NCI-H1436 treated with DMSO at 0.1 percent for 48 hours (cell line): ENCODE measurements at places on chromosomes 2 and 18.

DNA sequence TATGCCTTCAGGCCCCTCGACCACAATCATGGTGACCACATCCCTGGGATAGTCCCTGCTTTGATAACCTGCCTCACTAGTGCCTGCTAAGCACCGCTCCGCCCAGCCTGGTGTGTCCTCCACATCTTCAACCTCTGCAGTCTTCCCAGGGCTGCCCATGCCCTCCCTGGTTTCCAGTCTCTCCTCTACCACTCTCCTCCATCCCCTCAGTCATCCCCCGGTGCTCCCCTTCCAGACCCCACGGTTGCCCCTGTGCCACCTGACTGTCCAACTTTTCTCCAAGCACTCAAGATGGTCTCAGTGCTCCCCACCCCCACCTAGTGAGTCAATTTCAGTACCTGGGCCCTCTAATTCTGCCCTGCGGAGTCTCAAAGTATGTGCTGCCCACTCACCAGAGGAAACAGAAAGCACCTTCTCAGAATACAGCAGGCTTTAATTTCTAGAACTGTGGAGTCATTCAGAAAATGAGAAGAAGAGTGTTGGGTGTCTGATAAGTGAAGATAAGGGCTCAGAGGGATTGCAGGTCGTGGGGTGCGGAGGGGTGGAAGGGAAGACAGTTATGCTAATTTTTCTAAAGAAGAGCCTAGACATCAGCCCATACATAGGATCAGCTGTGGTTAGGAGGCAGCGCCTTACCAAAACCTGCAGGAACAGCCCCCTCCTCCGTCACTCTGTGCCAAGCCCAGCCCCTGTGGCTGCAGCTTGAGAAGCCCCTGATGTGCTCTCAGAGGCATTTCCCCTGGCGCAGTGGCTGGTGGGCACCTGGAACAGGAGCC is 53.6 kb upstream of the CAB39 start:
- DNase-seq = no peak

DNA sequence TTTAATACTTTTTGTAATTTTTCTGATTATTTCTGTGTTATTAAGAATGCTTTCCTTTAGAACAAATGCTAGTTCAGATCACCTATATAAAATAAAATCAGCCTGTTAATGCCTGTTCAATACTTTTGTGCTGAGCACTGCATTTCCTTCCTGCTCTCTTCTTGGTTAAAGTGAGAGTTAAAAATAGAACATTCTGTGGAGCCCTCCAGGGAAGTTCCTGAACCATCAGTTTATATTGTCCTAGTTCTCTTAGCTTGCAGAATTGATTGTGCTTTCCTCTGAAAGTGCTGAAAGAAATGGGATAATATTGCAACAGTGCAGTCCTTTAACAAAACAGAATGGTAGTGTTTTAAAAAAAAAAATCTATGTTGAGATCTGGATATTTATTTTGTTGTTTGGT is 74.6 kb upstream of the UBXN4 start:
- no peak for DNase-seq

GRCh38 chr2:238563551-238563950 is 136.8 kb downstream of the ASB1 start:
- no peak for DNase-seq

GRCh38 chr2:88090446-88091283 is 23.0 kb downstream of the SMYD1 start:
- no peak for DNase-seq

DNA sequence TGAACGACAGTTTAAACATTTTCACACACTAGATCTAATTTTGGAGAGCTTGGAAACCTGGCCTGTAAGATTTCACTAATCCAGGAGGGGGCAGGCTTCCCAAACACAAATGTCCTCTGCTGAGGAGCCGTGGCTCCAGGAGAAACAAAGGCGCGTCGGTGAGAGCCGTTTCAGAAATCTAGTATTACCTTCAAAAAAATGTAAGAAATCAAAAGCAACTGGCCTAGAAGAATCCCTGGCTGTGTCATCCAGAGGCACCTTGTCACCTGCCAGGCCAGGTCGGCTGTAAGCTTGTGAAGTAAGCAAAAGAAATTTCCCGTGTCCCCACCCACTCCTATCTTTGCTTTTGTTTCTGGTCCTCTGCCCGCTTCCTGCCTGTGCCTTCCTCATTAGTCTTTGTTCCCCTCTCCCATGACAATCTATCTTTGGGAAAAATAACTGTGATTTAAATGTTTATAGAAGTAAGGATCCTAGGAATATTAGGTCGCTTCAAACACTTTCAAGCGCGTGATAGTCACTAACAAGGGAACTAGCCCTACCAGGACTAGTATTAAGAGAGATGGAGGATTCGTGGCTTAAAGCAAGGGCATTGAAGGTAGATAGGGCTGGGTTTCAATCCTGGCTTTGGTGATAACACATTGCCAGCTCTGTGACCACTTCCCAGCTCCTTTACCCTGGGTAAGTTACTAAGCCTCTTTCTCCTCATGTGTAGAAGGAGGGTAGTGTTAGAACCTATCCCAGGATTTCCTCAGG is 99.5 kb upstream of the STK39 start:
- no peak for DNase-seq

- no peak for DNase-seq
Measured at GRCh38 chr2:215888680-215889079, 124.7 kb downstream of the MREG start.

DNA sequence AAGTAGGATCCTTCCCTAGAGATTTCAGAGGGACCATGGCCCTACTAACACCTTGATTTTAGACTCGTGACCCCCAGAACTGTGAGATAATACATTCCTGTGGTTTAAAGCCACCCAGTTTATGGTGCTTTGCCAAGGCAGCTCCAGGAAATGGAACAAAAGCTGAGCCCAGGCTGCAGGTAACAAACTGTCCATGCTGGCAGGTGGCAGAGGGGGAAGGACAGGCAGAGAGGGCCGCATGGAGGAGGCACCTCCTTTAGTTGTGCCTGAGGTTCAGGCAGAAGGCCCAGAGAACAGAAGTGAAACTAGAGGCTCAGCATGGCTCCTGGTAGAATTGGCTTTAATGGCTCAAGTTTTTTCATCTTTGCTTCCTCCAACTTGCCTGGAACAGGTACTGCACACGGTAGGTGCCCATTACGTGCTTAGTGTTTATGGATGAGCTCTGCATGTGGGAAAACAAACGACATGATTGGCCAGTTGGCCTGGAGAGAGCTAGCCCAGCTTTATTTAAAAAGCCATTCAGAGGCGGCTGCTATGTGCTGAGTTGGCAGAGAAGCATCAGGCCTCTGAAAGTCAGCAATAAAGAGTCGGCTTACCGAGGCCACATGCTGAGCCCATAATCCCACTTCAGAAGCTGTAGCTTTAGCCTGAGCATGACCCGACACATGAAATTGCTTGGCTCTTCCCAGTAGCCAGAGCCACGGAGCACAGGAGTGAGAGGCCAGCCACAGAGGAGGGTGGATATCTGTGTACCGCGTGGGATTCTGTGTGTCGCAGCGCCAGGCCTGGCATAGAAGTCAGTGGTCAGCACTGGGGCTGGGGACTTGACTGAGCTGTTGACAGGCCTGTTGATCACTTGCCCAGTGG is 36.5 kb downstream of the HS1BP3 start:
- DNase-seq = no peak

- no peak for DNase-seq
Measured at GRCh38 chr18:27144672-27145071, 40.4 kb downstream of the CHST9 start.

- no peak for DNase-seq
Measured at GRCh38 chr2:133526530-133527300, 41.5 kb downstream of the NCKAP5 start.

- DNase-seq = no peak
Measured at GRCh38 chr18:62897153-62897552, 181.8 kb downstream of the PHLPP1 start.

- no peak for DNase-seq
Measured at GRCh38 chr2:57549642-57550102, 496.9 kb upstream of the VRK2 start.

DNA sequence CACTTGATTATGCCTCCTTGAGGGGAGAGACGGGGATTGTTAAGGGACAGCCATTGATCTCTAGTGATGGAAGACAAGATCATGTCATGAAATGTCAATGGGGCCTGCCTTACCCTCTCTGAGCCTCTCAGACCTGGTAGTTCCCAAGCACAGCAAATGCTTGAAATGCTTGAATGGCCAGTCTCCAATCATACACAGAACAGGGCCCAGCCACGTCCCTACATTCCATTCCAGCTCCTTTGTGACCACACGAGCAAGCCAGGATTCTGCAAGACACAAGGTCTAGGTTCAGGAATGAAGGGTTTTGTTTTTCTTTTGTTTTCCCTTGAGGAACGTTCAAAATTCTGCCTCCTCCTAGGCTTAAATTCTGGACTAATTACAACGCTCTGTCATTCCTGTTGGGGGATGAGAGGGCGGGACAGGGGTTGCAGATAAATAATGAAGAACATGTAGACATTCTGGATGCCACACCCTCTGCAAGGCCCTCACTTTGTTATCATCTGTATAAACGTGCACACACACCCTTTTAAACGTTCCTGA is 98.1 kb upstream of the YPEL5 start:
- no peak for DNase-seq

DNA sequence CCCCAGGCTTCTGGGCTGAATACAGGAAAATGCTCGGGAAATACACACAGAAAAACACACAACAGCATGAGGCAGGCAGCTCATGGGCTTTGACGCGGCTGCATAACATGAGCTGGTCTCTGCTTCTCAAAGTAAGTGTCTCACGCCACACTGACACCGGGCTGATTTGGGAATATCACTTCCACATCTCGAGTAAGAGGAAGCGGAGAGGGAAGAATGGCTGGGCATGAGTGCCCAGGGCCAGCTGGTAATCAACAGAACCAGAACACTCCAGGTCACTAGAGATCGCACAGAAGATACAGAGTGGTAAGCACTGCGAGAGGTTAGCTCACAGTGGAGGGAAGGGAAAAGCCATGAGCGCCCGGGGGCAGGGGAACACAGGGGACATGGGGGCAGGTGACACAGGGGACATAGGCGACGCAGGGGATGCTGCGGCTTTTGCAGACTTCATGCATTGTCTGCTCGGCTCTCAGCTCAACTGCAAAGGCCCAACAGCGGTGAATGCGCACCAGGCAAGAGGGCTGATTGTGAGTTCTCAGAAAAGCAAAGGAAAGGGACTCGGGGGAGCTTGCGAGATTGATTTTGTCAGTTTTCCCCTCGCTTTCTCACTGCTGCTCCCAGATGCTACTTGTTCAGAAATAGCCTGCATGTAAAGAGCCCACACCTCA is 141.4 kb downstream of the MBP start:
- DNase-seq = no peak

DNA sequence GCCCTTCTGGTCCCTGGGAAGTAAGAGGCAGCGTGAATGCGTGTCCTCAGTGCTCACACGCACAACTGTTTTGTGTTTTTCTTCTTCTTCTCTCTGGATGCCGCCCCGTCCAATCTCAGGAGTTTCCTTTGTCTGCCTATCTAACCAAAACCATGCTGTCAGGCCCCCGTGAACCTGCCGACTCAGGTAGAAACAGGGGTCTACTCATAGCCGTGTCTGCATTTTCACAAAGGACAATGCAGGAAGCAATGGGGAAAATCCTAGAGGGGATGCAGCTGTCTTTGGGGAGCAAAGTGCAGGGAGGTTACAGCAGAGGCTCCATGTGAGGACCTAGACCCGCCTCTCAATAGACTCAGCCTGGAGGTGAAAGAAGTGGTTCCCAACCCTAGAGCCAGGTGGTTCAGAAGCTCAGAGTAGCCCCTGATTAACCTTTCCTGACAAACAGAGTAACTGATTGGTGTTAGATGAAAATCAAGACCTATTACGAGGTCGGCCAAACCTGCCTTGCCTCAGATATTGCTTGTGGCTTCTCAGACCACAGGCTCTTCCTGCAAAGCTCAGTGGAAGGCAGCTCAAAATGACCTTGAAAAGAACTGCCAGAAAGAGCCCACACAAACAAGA is 49.3 kb downstream of the CD226 start:
- no peak for DNase-seq

GRCh38 chr2:69969126-69969983 is 7.9 kb upstream of the ASPRV1 start:
- DNase-seq = no peak

DNA sequence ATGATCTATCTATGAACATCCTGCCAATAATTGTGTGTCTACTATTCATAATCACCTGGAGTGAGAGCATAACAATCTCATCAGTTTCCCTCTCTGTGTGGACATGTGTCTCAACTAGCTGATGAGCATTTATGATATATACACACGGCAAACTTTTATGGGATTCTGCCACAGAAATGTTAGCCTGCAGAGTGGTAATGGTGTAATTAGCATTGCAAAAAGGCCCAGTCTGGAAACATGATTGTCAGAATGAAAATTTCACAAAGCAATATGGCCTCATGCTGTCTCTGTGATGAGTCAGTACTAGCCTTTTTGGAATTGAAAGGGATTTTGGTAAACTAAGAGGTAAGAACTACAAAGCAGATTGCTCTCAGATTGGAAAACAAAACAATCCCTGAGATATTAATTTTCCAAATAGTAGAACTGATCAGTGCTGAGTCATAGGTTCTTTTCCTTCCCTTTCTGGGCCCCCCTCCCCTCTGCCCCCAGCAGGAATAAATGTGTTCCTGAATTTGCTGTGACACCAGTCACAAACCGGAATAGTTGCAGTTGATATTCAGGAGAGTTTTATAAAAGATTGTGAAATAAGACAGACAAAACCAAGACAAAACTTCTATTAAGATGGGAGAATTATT is 189.2 kb downstream of the OSR1 start:
- no peak for DNase-seq

DNA sequence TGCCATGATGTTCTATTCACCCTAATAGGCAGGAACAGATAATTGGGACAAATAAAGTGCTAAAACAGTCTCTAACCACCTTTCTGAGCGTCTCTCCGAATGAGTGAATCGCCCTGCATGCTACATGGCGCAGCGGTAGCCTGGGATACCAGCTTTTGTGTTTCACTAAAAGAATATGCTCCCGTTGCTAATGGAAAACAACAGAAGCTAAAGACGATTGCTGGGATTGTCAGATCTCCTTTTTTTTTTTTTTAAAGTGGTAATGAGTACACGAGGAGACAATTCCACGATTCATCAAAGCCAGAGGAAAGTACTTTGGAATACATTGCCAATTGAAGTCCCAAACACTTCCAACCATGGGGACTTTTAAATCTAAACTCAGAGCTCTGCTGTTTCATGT is 1815.3 kb upstream of the CELF4 start:
- no peak for DNase-seq

DNA sequence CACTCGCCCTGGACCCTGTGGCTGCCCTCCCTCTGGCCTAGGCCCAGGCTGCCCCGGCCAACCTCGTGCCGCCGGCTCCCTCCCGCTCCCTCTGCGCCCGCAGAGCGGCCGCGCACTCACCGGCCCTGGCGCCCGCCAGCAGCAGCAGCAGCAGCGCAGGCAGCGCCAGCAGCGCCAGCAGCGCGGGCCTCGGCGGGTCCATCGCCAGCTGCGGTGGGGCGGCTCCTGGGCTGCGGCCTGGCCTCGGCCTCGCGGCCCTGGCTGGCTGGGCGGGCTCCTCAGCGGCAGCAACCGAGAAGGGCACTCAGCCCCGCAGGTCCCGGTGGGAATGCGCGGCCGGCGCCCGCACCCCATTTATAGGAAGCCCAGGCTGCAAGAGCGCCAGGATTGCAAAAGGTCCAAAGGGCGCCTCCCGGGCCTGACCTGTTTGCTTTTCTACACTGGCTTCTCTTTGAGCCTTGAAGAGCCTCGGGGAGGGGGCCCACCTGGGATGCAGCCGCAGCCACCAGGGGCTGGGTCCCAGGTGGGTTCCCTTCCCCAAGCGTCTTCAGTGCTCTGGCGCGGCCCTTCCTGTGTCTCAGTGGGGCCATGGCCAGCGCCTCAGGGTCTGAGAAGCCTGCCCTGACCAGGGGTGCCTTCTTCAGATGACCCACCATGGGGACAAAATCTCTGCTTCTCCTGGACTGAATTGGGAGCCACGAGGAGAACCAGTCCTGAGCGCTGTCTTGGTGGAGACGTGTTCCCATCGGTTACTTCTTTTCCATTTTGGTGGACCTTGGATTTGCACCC is at the start of gene APOB:
APOB (minus strand) TSS at position 330 of the 789 bp plus-strand sequence; CDS start at position 202, 128 bp downstream.
- DNase-seq = no peak
